ENCODE measurements at places on chromosomes 3 and 15.

- DNase-seq, result no peak
These were observed 79.8 kb downstream of the PLCH1 start for GRCh38 chr3:155664925-155665695.

- no peak for DNase-seq
These were observed 58.6 kb downstream of the MME start for GRCh38 chr3:155138677-155139076.

DNA sequence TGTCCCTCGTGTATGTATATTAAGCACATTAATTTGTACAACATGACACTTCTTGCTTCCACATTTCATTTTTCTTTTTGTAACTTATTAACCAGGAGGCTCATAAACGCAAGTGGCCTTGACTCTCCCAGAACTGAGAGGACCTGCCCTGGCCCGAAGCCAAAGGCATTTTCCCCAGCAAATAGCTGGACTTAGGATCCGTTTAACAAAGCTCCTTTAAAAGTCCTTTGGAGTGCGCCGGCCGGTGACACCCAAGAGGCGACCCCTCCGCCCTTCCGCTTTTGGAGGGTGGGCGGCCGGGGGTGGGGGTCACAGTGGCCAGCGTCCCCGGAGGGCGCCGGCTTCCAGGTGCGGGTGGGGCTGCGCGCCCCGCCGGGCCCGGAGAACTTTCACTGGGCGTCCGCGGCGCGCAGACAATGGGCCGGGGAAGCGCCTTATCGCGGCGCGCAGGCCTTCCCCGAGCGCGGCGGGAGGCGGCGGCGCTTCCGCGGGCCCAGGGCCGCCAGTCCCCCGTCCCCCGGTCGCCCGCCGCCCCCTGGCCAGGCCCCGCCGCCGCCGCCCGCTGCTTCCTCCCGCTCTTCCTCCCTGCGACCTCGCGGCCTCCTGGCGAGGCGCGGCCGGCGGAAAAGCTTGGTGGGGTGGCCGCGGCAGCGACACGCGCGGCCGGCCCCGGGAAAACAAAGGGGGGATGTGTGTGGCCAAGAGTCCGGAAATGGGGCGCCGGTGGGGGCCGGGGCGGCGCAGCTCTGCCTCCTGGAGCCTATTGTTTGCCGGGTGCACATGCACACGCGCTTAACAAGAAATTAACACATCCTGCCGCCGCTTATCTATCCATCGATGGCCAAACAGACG is 613.4 kb downstream of the MCTP2 start:
- DNase-seq, result no peak

DNA sequence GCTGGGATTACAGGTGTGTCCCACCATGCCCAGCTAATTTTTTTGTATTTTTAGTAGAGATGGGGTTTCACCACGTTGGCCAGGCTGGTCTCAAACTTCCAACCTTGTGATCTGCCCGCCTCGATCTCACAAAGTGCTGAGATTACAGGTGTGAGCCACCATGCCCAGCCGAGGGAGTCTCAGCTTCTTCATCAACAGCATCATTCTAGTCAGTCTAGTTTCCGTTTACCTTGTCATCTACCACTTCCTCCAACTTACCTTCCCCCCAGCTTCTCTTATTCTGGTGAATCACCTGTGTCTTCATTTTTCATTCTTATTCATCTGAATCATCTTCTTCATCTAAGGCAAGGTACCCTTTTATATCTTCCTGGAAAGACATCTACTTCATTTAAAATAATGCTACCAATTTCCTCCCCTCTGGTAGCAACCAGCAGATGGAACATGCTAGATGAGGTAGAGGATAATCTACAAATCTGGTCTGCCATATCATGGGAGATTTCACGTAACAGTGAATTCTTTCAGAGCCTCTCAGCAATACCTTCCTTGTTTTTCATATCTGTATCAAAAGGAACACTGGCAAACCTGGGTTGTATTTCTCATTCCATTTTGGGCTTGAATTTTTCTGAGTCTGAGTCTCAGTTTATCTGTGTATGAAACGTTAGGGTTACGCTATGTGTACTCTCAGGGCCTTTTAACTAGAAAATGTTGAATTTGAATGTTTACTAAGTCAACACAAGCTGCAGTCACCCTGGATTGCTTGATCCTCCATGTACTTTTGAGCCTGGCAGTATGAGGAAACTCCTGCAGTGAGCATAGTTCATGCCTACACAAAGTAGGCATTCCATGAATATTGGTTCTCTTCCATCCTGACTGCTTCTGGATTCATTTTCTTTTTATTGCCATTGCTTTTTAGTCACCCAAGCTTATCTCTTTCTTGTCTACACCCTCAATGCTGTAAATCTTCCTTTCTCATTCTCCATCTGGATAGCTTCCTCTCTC is 16.8 kb downstream of the LPP start:
- DNase-seq, result no peak

DNA sequence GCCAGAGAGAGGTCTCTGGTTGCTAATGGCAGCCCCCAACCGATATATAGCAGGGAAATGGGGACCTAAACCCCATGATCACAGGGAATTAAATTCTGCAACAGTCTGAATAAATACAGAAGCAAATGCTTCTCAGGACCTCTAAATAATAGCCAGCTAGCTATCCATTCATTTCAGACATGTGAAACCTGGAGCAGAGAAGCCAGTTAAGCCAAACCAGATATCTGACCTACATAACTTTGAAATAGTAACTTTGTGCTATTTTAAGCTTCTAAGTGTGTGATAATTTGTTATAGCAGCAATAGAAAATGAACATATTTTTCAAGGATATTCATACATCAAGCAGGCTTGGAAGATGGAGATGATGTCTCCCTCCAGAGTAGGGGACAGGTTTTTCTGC is 1062.9 kb upstream of the CADM2 start:
- DNase-seq, result no peak

GRCh38 chr15:74397239-74398068 is 30.0 kb upstream of the CYP11A1 start:
- DNase-seq, result no peak

DNA sequence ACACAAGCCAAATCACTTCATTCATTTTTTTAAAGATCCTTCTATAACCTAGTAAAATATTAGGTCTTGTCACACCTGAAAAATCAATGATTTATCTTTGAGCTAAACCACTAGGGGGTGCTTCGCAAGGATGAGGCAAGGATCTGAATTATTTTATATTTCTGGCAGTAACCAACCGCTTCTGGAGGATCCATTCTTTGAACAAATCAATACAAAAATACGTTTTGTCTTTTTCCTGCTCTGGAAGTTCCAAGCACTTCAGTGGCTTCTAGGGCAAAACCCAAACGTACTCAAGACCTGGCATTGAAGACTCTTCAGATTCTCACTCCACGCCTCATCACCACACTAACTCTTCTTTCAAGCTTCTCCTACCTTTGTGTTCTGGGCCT is 486 bp downstream of the LSG1 start:
- DNase-seq, result no peak
